HAP-1 (cell line): ENCODE measurements at places on chromosomes 12 and 14.

DNA sequence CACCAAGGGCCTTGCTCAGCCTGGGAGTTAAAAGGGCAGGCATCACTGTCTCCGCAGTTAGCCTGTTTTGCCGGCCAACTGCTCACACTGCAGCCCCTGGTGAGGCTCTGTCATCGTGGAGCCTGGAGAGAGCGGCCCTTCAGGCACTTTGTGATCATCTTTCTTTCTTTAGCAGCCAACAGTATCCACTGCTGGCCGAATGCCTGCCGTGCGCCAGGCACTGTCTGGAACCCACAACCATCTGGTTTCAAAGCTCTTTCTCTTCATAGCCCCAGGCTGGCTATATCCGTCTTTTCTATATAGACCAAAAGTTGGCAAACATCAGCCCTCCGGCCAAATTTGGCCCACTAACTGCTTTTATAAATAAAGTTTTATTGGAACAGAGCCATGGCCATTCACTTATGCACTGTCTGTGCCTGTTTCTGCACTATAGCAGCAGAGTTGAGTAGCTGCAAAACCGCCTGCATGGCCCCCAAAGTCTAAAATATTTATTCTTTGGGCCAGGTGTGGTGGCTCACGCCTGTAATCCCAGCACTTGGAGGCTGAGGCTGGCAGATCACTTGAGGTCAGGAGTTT is 29.5 kb downstream of the SLC8B1 start:
- DNase-seq = no peak

- no peak for DNase-seq
Observed at GRCh38 chr14:61438497-61438859, 117.1 kb downstream of the PRKCH start.

GRCh38 chr14:88667555-88668273 is 104.9 kb downstream of the ZC3H14 start:
- DNase-seq = peak; percentile 64

DNA sequence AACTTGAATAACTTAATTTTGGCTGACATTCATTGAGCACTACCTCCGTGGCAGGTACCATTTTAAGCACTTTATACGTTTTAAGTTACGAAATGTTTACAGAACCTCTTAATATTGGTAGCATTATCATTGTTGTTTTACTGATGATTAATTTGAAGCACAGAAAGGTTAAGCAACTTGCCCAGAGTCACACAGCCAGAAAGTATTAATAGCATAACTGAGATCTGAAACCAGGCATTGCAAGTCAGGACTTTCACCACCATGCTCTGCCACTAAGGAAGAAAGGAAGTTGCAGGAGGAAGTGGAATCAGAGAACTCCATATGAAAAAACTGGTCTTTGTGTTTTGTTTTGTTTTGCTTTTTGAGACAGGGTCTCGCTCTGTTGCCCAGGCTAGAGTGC is 28.2 kb upstream of the BCAT1 start:
- no peak for DNase-seq

DNA sequence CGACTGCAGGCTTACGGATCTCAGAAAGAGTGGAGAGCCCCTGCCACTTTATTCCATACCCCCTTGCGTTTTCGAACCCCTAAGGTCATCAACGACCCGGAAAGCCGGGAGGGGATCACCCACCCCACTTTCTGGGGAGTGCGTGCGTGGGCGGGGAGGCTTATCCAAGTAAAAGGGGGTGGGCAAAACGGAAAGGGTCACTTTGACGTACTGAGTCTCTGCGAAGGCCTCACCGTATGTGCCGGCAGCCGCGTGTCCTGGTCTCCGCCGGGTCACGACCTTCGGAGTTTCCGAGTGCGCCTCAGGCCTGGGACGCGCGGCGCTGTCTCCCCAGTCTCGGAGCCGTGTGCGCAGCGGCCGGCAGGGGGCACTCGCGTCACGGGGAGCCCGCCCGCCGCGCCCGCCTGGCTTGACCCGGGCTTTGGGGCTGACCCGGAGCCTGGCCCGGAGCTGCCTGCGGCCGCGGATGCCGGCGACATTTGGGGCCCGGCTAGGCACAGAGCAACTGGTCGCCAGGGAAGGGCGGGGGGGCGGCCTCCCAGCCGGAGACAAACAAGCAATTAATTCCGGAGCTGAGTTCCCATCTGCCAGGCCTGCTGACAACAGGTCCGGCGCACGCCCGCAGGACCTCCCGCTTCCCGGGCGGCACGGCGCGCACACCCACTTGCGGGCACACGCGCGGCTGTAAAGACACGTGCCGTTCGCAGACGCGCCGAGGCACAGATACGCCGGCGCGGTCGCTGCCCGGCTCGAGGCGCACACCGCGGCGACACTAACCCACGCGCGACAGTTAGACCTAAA is 890 bp upstream of the KIF26A start:
- DNase-seq = peak; percentile 80

GRCh38 chr14:33941718-33942117 is 9.2 kb downstream of the EGLN3 start:
- DNase-seq = no peak

DNA sequence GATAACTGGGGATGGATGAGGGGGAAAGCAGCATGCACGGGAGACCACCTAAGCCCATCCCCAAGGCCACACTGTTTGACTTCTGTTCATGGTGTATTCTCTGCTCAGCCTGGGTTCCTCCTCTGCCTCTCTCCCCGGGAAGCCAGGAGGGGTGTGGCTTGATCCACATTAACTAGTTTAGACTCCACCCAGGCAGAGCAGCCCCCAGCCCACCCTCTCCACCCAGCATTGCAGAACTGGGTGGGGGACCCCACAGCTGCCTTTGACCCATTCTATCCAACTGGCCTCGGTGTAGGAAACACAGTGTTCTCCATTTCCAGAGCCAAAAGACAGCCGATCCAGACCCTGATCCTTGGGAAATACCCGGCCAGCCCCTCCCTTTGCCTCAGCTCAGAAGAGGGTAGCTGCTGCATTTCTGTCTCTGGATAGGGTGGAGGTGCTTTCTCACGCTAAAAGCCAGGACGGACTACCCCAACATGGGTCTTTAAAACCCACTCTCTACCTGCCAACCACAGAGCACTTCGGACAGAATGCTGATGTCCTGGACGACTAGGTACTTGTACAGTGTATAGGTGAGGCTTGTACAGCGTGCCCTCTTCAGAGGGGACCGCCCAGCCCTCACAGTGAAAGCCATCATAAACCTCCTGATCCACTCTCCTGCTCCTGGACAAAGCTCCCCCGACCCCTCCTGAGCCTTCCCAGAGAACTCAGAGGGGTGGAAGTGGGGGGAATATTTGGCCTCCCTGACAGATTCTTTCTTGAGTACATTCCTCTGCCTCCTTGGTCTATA is 9.4 kb downstream of the SPRYD3 start:
- no peak for DNase-seq

- DNase-seq = no peak
Observed at GRCh38 chr14:22184157-22184829, 404.7 kb downstream of the DAD1 start.

DNA sequence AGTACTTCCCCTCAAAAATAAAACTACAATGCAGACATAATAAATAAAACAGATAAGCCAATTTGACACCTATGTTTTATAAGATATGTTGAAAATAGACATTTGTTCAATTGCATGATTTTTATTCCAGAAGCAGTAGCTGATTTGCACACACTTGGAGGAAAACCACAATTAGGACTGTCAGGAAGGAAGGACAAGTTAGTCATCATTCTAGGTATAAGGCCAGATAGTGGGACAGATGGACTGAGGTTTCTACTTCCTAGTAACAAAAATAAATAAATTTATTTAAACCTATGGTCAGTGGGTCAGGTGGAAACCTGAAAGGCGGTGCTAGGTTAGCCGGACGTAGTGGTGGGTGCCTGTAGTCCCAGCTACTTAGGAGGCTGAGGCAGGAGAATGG is 141.8 kb upstream of the RASSF8 start:
- no peak for DNase-seq

GRCh38 chr12:7092229-7092985 is at the start of gene C1R:
C1R (minus strand) TSS chr12:7092445; CDS start chr12:7092388, 57 bp downstream.
- DNase-seq = peak; percentile 86

DNA sequence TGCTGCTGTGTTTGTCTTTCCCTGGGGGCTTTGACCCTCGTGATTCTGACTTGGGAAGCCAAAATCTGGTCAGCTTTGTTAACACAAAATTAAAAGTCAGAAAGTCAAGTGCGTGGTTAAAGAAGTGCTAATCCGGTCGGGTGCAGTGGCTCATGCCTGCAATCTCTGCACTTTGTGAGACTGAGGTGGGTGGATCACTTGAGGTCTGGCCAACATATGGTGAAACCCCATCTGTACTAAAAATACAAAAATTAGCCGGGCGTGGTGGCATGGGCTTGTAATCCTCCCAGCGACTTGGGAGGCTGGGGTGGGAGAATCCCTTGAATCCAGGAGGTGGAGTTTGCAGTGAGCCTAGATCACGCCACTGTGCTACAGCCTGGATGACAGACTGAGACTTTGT is 844.6 kb downstream of the VRK1 start:
- DNase-seq = no peak

DNA sequence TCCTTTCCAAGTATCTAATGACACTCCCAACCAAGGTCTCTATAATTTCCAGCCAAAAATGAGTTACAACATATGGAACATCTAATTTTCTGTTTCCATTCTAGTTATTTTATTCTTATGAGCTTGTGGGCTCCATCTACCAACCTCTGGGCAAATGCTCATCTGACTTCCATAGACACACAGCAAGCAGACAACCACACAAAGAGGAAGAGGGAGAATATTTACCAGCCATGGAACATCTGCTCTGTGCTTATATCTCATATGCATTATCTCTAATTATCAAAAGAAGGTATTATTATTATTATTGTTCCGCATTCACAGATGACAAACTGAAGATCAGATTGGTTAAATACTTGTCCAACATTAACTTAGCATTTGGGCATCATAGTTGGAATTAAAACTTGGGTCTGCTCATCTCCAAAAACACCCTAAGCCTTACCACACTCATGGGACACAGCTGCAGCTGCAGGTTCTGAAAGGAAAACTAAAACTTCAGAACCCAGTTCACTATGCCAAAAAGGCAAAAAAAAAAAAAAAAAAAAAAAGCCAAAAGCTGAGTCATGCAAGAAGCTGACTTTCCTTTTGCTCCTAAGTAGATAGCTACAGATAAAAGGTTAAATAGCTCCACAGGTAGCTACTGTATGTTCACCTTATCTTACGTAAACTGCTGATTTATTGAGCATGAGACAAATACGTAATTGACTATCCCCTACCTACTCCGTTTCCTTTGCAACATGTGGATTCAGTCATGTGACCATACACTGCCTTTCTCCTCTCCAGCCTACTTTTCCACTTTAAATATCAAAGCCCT is 23.6 kb upstream of the TCL1B start:
- no peak for DNase-seq

GRCh38 chr14:70754991-70755390 is 54.3 kb downstream of the MAP3K9 start:
- no peak for DNase-seq

DNA sequence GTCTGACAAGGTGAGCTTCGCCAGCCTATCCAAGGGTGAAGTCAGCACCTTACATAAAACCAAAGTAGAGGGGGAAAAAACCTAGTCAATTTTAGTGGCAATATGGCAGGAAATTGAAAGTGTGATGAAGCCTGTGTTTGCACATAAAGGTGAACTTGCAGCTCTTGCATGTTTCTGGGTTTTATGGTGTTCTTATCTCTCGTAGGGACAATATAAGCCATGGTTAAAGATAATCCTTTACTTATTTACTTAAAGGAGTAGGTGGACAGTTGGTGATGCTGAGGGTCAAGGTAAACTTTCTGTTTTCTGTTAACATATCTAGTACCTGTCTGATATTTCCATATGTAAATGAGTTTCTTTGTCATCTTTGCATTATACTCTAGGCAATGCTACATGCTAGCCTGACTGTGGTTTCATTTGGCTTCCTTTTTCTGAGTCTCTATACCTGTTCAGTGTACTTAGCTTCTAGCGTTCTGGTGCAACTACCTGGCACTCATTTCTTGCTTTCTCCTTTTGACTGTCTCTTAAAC is 32.8 kb downstream of the CCDC91 start:
- DNase-seq = no peak

GRCh38 chr12:6321905-6322304 is 11.4 kb downstream of the PLEKHG6 start:
- DNase-seq = no peak

- no peak for DNase-seq
Observed at GRCh38 chr14:87349921-87350320, 643.1 kb downstream of the GALC start.

- DNase-seq = no peak
Observed at GRCh38 chr12:55058082-55058481, 38.3 kb downstream of the NEUROD4 start.

GRCh38 chr14:71399057-71399487 is 491.8 kb downstream of the PCNX1 start:
- no peak for DNase-seq

DNA sequence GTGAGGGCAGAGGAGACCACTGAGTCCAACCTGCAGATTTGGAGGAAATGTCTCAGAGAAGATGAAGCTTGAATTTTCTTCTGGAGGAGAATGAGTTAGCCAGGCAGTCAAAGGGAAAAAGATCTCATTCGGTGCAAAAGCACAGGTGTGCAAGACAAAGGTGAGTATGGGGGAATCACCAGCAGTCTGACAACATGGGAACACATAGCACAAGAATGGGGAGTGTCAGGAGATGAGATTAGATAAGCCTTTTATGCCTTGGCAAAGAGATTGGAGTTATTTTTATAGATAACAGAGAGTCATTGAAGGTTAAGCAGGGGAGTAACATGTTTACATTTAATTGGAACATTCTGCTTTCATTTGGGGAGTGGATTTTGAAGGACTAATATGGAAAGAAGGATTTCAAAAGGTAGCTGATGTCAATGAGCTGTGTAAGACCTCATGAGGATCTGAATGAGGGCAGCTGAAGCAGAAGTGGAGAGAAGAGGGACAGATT is 171.3 kb upstream of the NTF3 start:
- DNase-seq = no peak

DNA sequence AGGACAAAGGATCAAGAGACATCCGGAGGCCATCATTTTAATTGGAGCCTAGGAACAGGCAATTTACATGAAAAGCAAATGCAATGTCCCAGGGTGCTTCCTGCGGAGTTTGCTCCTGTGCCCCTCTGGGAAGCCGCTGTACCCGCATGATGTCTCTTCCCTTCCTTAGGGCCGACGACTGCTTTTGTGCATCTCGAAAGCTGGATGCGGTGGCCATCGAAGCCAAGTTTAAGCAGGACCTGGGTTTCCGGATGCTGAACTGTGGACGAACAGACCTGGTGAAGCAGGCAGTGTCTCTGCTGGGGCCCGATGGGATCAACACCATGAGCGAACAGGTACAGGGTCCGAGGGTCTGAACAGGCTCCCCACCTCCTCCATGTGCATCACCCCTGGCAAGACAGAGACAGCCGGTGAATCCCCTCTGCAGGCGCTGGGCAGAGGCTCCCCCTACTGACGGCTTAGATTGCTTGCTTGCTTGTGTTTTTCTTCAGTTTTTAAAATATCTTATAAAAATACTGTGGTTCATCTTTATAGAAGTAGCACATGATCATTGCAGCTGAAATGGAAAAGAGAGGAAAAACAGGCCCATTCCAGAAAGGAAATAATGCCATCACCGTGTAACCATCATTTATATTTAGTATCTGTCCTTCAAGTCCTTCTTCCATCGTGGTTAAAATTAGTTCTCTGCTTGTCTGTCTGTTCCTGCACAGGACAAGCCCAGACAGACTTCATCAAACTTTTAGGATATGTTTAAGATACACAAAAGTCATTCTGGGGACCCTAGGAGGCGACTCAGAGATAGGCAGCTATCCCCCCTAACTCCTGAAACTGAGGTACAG is 75.4 kb upstream of the PWP1 start:
- peak; percentile 21 for DNase-seq
